ENCODE measurements at places on chromosomes 7 and 10. TPM values are rescaled to one million over a fixed set of nuclear protein-coding genes. Genes with fewer than 3 reads are reported as not detected.

PIK3CG gene
- 2.5 TPM for total RNA-seq

DNA sequence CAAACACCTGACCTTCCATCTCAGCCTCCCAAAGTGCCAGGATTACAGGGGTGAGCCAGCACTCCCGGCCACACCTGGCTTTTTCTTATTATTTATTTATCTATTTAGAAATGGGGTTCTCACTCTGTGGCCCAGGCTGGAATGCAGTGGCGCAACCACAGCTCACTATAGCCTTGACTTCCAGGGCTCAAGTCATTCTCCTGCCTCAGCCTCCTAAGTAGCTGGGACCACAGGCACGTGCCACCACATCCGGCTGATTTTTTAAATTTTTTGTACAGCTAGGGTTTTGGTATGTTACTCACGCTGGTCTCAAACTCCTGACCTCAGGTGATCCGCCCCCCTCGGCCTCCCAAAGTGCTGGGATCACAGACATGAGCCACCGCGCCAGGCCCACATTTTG is 56.9 kb upstream of the MYL10 start:
- DNase-seq, result no peak

- no peak for DNase-seq
Observed at GRCh38 chr10:76357726-76358415, 926.4 kb downstream of the LRMDA start.

ADO gene
- total RNA-seq, result 16.3 TPM

THSD7A gene
- 1.5 TPM for total RNA-seq

DNA sequence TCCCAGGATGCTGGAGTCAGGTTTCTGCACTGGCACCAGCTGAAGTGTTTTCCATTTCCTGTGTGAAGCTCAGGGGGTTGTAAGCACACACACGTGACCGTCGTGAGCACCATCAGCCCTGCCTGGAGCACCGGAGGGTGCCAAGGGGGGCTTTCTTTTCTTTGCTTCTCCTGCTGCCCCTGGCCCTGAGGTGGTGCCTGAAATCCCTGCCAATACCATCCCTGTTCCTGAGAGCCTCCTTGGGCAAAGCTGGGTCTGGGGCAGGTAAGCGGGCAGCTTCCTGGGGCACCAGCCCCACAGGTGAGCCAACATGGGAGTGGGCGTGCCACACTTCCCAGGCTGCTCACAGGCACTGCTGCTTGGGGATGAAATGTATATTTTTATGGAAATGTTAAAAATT is 593.6 kb downstream of the DNAJB6 start:
- DNase-seq, result no peak

- DNase-seq, result no peak
Observed at GRCh38 chr7:105102557-105103352, 88.8 kb downstream of the KMT2E start.

GRCh38 chr10:27741173-27742091 is 4.2 kb downstream of the MKX start:
- peak; percentile 70 for DNase-seq

DNA sequence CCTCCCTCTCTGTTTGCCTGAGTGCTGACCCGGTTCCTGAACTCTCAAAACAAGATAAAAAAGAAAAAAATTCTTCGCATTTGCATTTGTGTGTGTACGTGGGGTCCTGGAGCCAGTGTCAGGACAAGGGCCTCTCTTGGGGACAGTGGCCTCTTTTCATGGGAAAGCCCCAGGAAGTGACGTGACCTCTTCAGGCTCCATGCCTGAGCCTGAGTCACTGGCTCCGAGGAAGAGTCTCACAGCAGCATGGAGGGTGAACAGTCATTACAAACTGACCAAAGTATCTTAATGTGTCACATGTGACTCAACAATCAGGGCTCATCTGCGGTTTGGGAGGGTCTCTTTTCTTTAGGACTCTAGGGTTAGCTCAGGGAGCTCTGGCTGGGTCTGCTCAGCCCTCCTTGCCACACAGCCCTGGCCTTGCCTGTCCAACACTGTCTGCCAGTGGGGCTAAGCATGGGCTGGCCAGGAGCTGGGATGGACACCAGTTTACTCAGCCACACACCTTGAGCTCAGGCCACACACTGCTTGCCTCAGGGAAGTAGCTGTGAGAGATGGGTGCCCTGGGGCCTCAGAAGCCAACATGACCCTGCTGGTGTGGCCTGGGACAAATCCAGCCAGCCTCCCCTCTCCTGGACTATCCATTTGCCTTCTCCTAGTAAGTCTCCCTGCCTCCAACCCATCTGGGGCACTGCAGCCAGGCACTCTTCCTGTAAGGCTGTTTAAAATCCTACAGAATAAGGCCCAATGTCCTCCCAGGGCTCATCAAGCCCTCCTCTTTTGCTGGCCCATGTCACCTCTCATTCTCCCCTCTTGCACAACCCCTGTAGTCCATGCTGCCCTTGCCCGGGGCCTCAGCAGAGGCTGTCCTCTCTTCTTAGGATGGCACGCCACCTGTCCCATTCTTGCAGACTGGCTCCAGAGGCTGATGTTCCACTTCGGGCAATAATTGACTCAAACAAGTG is 10.5 kb downstream of the TMEM273 start:
- DNase-seq, result no peak

DNA sequence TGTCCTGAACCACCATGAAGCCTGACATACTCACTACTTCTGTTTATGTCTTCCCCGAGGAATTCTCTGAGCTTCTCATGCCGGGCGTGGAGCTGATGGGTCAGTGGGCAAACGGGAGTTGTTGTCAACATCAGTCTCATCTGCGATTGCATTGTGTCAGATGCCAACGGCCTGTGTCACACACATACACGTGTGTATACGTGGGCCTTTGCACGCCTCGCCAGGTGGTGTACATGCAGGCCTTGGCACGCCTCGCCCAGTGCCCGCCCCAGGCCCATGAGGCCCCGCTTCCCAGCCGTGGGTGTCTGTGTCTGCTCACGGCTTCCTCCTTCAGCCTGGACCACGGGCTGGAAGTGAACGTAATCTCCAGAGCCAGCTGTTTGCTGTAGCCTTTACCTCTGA is 7.5 kb upstream of the CSGALNACT2 start:
- DNase-seq, result no peak

GRCh38 chr7:11584406-11585031 is 247.5 kb downstream of the THSD7A start:
- DNase-seq, result no peak

- DNase-seq, result no peak
Observed at GRCh38 chr7:116653646-116654045, 18.4 kb upstream of the MET start.

GRCh38 chr7:82325416-82325815 is 118.2 kb downstream of the CACNA2D1 start:
- no peak for DNase-seq

DNA sequence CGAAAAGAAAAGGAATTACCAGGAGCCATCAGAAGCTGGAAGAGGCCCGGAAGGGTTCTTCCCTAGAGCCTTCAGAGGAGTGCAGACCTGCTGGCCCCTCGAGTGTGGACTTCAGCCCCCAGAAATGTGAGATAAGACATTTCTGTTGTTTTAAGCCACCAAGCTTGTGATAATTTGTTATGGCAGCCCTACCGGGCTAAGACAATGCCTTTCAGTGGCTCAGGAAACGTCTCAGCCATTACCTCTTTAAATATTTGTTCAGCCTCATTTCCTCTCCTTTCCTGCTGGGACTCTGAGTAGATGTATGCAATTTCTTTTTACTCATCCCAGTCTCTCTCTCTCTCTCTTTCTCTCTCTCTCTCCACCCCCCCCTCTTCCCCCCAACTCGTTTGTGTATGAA is 174.7 kb upstream of the GRB10 start:
- DNase-seq, result no peak

DNA sequence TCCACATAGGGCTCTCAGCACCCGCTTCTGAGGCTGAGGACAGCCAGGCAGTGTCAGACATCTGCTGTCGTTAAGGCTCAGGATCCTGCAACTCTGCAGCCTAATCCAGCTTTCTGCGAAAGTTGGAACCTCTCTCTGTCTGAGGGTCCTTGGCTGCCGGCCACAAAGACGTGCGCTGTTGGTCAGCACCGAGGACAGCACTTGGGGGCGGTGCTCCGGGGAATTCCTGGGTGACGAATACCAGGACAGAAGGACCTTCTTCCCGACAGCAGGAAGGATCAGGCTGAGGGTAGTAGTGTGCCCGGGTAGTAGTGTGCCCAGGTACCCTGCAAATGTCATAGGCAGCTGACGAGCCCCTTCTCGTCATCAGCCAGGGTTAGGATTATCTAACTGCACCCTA is 16.0 kb upstream of the RASGEF1A start:
- no peak for DNase-seq

PDE1C gene
- total RNA-seq, result 198 TPM

ANKRD1 gene
- total RNA-seq, result 2,249 TPM

DNA sequence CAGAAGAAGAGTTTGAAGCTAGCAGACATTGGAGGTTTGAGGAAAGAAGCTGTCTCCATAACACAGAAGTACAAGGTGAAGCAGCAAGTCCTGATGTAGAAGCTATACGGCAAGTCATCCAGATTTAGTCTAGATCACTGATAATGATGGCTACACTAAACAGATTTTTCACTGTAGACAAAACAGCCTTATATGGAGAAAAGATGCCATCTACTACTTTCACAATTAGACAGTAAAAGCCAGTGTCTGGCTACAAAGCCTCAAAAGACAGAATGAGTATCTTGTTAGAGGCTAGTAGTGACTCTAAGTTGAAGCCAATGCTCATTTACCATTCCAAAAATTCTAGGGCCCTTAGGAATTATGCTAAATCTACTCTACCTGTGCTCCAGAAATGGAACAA is 85.1 kb downstream of the SNX13 start:
- DNase-seq, result no peak

- DNase-seq, result peak; percentile 65
Observed at GRCh38 chr10:21172930-21173801, 276.1 kb upstream of the NEBL start.

DNA sequence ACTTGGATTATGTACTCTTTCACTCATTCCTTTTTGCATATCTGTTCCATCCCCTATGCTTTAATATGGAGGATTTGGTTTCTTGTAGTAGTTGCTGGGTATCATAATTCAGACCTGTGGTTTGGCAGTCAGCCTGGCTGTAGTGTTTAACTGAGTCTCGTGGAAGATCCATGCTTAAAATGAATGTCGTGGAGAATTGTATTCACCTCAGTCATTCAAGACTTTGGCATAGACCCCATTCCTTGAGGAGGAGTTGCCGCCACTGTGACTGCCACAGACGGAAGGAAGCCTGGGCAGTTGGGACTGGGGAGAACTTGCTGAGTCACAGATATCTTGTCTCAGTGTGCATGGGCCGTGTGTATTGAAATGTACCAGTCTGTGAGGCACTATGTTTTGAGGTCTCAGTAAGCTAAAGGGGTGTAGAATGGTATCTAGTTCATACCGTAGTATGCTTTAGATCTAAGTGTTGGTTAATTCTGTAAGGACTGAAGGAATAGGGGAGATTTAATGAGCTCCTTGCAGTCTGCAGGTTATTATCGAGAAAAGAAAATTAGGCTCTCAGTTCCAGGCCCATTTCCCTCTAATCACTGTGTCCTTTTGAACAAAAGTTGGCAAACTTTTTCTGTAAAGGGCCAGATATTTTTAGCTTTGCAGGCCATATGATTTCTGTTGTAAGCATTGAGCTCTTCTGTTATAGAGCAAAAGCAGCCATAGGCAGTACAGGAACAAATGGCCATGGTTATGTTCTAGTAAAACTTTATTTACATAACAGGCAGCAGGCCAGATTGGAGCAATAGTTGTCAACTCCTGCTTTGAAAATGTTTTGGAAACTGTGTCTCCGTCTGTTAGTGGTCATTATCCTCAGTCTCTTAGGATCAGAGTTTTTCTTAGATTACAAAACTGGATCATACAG is 76.8 kb downstream of the TPST1 start:
- peak; percentile 34 for DNase-seq

- DNase-seq, result no peak
Observed at GRCh38 chr7:141151746-141152145, 77.9 kb downstream of the TMEM178B start.

CAMK2B gene
- 95.4 TPM for total RNA-seq

DNA sequence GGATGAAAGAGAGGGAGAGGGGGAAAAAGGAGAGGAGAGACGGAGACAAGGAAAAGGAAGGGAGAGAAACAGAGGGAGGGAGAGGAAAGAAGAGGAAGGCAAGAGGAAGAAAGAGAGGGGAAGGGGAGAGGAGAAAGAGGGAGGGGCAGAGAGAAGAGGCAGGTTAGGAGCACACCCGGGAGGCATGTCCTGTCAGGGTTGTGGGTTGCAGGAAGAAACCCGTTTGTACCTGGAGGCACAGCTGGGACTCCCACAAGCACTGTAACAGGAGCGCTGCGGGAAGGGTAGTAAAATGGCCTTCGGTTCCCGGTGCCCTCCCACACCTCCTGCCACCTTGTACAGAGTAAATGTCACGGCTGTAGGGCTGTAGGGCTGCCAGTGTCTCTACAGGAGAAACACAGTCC is 24.7 kb downstream of the FGFR2 start:
- no peak for DNase-seq

SFRP5 gene
- 2.5 TPM for total RNA-seq

ZNF117 gene
- total RNA-seq, result 2.2 TPM

- DNase-seq, result no peak
Observed at GRCh38 chr7:147700702-147701101, 889.9 kb upstream of the C7orf33 start.

GRCh38 chr10:58758321-58758720 is 245.6 kb downstream of the BICC1 start:
- DNase-seq, result no peak

DNA sequence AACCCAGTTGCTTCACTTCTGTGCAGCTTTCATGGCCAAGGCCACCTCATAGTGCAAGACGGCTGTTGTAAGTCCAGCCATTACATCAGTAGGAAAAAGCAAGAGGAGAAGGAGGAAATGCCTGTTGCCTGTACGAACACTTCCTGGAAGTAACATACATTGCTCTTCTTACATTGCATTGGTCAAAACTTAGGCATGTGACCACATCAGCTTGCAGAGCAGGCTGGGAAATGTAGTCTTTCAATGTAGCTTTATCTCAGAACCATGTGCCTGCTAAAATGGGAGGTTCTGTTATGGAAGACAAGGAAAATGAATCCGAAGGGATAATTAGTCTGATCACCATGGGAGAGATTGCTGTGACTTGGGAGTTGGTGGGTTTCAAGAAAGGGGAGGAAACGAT is 4.3 kb downstream of the SLC29A3 start:
- no peak for DNase-seq

GRCh38 chr7:106795084-106795876 is 69.8 kb upstream of the PIK3CG start:
- DNase-seq, result no peak

C10orf62 gene
- total RNA-seq, result 0.97 TPM

All from Right ventricle myocardium inferior (tissue), 1 donor.